Subcutaneous preadipocyte (primary cell): ENCODE measurements at places on chromosomes 5 and 9. TPM values are rescaled to one million over a fixed set of nuclear protein-coding genes. Genes with fewer than 3 reads are reported as not detected.

Gene GIN1
- 3.7 and 6.5 TPM in 2 replicates for total RNA-seq

Gene C9
- not detected in 2 replicates for total RNA-seq

Gene PFN3
- 1.1 TPM in 1 of 2 replicates, not detected in the other for total RNA-seq

Gene IRX1
- total RNA-seq = 9.0 and 9.6 TPM in 2 replicates

Gene SEMA5A
- 0.78 and 11.0 TPM in 2 replicates for total RNA-seq

Gene SLC1A3
- total RNA-seq = 10.3 and 16.8 TPM in 2 replicates

Gene IFNA21
- not detected in 2 replicates for total RNA-seq

Gene FGF1
- total RNA-seq = 0.73 and 0.98 TPM in 2 replicates
